ENCODE measurements at places on chromosomes 4 and X. TPM values are rescaled to one million over a fixed set of nuclear protein-coding genes. Genes with fewer than 3 reads are reported as not detected.

The FHDC1 gene
- total RNA-seq = 4.2 TPM

The LPAR4 gene
- total RNA-seq = 2.0 TPM

The SLC9B1 gene
- total RNA-seq = 3.2 TPM

The RTL5 gene
- total RNA-seq = 36.1 TPM

The SPANXC gene
- total RNA-seq = not detected

The USP9X gene
- 87.0 TPM for total RNA-seq

The STOX2 gene
- total RNA-seq = 104 TPM

The USP46 gene
- 43.1 TPM for total RNA-seq

DNA sequence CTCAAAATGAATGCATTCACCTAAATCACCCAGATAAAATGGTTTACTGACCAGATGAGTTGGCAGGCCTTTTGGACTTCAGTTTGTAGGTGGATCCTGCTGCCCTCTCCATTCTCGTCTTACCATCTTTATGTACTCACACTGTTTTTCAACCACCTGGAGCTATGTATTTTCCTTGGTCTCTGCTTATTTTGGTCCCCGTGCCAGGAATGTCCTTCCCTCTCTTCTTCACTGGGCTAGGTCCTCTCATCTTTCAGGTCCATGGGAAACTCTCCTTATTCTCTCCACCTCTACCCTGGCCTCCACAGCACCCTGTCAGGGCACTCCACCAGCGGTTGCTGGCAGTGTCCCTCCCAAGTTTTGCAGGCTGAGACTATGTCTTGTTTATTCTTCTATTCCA, 2.6 kb downstream of the GPRIN3 start:
- H3K4me1 ChIP-seq = peaks cover 28% of the 10 kb centered on the region
- peaks cover 15% of the 10 kb centered on the region for H3K27me3 ChIP-seq

GRCh38 chr4:79850626-79851025, 222.4 kb downstream of the ANTXR2 start:
- peaks cover 8% of the 10 kb centered on the region for H3K4me1 ChIP-seq
- H3K27ac ChIP-seq = no peak overlapping the region
- no peak for DNase-seq
- no peaks in the 10 kb centered on the region for H3K36me3 ChIP-seq

DNA sequence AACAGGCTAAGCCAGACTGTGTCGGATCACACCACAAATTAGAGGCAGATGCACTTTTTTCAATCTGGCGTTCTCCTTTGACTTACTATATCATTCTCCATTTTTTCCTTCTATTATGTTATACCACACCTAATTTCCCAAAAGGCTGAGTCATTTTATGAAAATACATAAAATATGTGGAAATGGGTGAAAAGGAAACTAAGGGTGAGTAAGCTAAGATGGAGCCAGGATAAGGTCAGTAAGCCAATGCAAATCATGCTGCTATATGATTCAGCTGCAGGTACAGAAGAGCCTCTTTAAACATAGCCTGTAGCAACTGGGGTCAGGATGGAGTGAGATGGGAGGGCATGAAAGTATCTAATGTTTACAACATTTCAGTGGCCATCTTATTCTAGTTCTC, 94.0 kb upstream of the TEX13A start:
- no peaks in the 10 kb centered on the region for H3K27me3 ChIP-seq
- H3K36me3 ChIP-seq = no peaks in the 10 kb centered on the region
- DNase-seq = no peak
- no peak overlapping the region for H3K27ac ChIP-seq
- H3K4me3 ChIP-seq = no peak overlapping the region

DNA sequence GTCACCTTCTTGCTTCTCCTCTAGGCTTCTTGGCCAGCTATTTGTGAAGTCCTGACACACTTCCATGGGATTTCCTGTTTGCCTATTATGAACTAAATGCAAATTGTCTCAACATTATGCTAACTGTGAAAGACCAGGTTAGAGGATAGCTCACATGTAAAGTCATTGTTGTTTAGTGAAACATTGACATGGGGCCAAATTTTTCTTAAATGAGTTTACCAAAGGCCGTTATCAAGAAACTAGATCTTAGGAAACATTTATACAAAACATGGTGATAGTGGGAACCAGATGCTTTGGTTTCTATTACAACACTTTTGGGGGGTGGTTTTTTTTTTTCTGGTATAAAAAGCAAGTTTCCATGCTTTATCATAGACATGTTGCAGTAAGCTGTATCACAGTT, 466.8 kb upstream of the FAM241A start:
- H3K27me3 ChIP-seq = no peaks in the 10 kb centered on the region
- peak overlapping the region; percentile 80 for H3K27ac ChIP-seq
- peaks cover 27% of the 10 kb centered on the region for H3K4me1 ChIP-seq

GRCh38 chr4:138796761-138797160, 218.8 kb upstream of the NOCT start:
- no peaks in the 10 kb centered on the region for H3K27me3 ChIP-seq
- H3K36me3 ChIP-seq = no peaks in the 10 kb centered on the region
- H3K27ac ChIP-seq = no peak overlapping the region
- H3K4me3 ChIP-seq = no peak overlapping the region

GRCh38 chr4:17093481-17093880, 195.0 kb upstream of the LDB2 start:
- DNase-seq = no peak
- peaks cover 7% of the 10 kb centered on the region for H3K4me1 ChIP-seq
- no peak overlapping the region for H3K4me3 ChIP-seq
- H3K36me3 ChIP-seq = no peaks in the 10 kb centered on the region

GRCh38 chr4:104866809-104867208, 279.9 kb upstream of the TET2 start:
- no peak overlapping the region for H3K4me3 ChIP-seq
- H3K27ac ChIP-seq = no peak overlapping the region
- H3K27me3 ChIP-seq = peaks cover 8% of the 10 kb centered on the region
- no peaks in the 10 kb centered on the region for H3K36me3 ChIP-seq
- H3K4me1 ChIP-seq = peaks cover 10% of the 10 kb centered on the region

GRCh38 chrX:103656617-103657016, 27.8 kb downstream of the TCEAL1 start:
- H3K27ac ChIP-seq = no peak overlapping the region
- no peaks in the 10 kb centered on the region for H3K4me1 ChIP-seq
- H3K4me3 ChIP-seq = no peak overlapping the region
- no peak for DNase-seq

DNA sequence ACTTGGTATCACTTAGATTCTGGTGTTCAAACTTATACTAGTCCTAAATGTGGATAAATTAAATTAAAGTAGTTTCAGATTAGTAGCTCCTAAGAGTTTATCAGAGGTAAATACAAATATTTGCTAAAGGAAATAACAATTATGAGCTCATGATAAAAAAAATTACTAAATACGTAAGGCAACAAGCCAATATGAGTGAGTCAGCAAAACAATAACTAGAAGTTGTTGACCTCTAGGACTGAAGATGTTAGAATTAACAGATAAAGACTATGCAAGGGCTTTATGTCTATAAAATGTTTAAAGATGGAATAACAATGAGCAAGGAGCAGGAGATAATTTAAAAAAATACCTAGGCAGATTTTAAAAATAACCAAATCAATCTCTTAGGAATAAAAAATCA, 195.8 kb downstream of the CLCN4 start:
- H3K27ac ChIP-seq = no peak overlapping the region
- H3K36me3 ChIP-seq = no peaks in the 10 kb centered on the region
- H3K27me3 ChIP-seq = no peaks in the 10 kb centered on the region
- DNase-seq = no peak
- peaks cover 2% of the 10 kb centered on the region for H3K4me1 ChIP-seq

Measured in mesothelial cell of epicardium (in vitro differentiated cells).